H1 (cell line): ENCODE measurements at places on chromosomes 11 and 22.
A peak's percentile ranks its signal among the peaks of the same experiment; 100 is the strongest.

GRCh38 chr11:122977470-122978298 lies 4.0 kb downstream of the BSX start:
- H3K27ac ChIP-seq: no peak overlapping the region
- no peaks in the 10 kb centered on the region for H3K36me3 ChIP-seq
- H3K4me3 ChIP-seq: peak overlapping the region; percentile 60

DNA sequence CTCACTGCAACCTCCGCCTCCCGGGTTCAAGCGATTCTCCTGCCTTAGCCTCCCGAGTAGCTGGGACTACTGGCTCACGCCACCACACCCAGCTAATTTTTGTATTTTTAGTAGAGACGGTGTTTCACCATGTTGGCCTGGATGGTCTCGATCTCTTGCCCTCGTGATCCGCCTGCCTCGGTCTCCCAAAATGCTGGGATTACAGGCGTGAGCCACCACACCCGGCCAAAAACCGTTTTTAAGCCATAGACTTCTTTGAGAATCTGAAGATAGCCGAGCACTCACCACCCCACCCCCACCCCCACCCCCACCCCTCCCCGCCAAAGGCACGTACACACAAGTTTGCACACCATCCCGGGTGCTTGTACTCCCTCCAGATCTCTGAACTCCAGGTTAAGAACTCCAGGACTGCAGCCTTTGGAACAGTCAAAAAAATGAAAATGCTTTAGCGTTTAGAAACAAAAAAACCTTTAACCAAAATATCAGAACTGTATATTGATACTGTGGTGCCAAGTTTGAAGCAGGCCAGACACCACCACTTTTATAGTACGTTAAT lies 1.5 kb downstream of the CRKL start:
- no peaks in the 10 kb centered on the region for H3K27me3 ChIP-seq
- no peaks in the 10 kb centered on the region; the same call in 1 of the 2 replicates for H3K4me1 ChIP-seq
- peak overlapping the region; percentile 10; the same call in 1 of the 2 replicates for H3K27ac ChIP-seq
- no peaks in the 10 kb centered on the region for H3K36me3 ChIP-seq
- DNase-seq: no peak
- peak overlapping the region; percentile 94 for H3K4me3 ChIP-seq

GRCh38 chr11:132686886-132687285 lies 845.4 kb downstream of the OPCML start:
- no peaks in the 10 kb centered on the region for H3K4me1 ChIP-seq
- no peak overlapping the region for H3K27ac ChIP-seq
- no peaks in the 10 kb centered on the region for H3K27me3 ChIP-seq
- H3K4me3 ChIP-seq: no peak overlapping the region
- H3K36me3 ChIP-seq: no peaks in the 10 kb centered on the region

GRCh38 chr11:102833731-102834130 lies 9.7 kb downstream of the MMP3 start:
- DNase-seq: no peak
- no peak overlapping the region for H3K27ac ChIP-seq
- no peaks in the 10 kb centered on the region; the same call in 1 of the 2 replicates for H3K27me3 ChIP-seq
- no peak overlapping the region for H3K4me3 ChIP-seq
- no peaks in the 10 kb centered on the region for H3K36me3 ChIP-seq

DNA sequence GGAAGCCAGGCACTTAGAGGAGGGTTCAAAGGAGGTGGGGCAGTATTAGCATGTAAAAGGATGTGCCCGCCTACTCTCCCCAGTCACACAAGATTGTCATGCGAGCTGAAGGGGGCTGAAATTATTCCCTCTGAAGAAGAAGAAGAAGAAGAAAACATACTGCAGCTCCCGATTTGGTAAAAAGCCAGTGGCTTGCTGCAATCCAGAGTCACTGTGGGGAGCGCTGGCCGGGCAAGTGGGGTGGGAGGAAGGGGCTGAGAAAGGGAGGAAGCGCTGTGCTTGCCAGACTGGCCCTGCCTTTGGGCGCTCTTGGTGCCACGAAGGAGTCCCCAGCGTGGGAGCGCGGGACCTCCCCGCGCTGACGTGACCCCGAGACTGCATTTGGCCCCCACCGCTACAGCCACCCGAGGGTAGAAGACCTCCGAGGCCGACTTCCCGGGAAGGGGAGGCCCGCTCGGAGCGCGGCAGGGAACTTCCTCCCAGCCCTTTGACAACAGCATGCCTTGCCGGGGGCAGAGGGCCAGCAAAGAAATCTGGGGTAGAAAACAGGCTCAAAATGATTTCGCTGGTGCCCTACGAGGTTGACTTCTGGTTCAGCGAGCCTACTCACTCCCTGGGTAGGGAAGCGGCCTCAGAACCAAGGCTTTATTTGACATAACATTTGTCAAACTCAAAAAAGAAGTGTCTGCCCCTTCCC lies 906.3 kb downstream of the DLG2 start:
- H3K27me3 ChIP-seq: no peaks in the 10 kb centered on the region; the same call in 1 of the 2 replicates
- H3K4me1 ChIP-seq: peaks cover 5% of the 10 kb centered on the region
- H3K27ac ChIP-seq: no peak overlapping the region
- peak overlapping the region; percentile 54 for H3K4me3 ChIP-seq

- DNase-seq: no peak
- H3K27me3 ChIP-seq: no peaks in the 10 kb centered on the region
- H3K4me3 ChIP-seq: no peak overlapping the region
- no peaks in the 10 kb centered on the region for H3K4me1 ChIP-seq
- H3K36me3 ChIP-seq: no peaks in the 10 kb centered on the region
- no peak overlapping the region for H3K27ac ChIP-seq
These were observed 49.3 kb upstream of the RDX start for GRCh38 chr11:110345743-110346142.

DNA sequence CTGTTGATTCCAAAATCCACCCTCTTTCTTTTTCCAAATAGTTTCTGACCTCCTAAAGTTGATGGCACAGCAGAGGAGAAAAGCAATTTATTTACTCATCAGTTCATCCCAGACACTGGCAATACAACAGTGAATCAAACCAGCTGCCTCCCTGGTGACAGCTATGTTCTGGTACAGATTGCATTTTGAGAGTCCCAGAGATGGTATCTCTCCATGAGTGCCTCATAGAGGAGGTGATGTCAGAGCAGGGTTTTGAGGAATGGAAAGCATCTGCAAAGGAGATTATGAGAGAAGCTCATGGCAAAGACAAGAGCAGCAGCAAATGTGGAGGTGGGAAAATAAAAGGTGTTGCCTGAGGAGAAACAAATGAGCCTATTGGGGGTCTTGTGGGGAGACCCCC lies 377.2 kb downstream of the MN1 start:
- no peaks in the 10 kb centered on the region for H3K4me1 ChIP-seq
- H3K36me3 ChIP-seq: no peaks in the 10 kb centered on the region
- H3K27me3 ChIP-seq: no peaks in the 10 kb centered on the region
- H3K4me3 ChIP-seq: no peak overlapping the region
- DNase-seq: no peak

- DNase-seq: no peak
- no peak overlapping the region for H3K4me3 ChIP-seq
These were observed 252.0 kb downstream of the CTTN start for GRCh38 chr11:70650075-70650909.

GRCh38 chr11:35337136-35337913 lies 82.0 kb downstream of the SLC1A2 start:
- no peaks in the 10 kb centered on the region for H3K27me3 ChIP-seq
- H3K36me3 ChIP-seq: no peaks in the 10 kb centered on the region
- no peak overlapping the region for H3K4me3 ChIP-seq
- H3K4me1 ChIP-seq: no peaks in the 10 kb centered on the region
- H3K27ac ChIP-seq: no peak overlapping the region

GRCh38 chr11:44417731-44418455 lies 108.0 kb upstream of the ALX4 start:
- H3K4me1 ChIP-seq: no peaks in the 10 kb centered on the region
- H3K36me3 ChIP-seq: no peaks in the 10 kb centered on the region
- H3K27me3 ChIP-seq: no peaks in the 10 kb centered on the region
- H3K27ac ChIP-seq: no peak overlapping the region
- no peak overlapping the region for H3K4me3 ChIP-seq
- DNase-seq: no peak
